RWPE1 (cell line): ENCODE measurements at places on chromosomes 11 and 22.

GRCh38 chr22:39212721-39213376, 31.9 kb downstream of the PDGFB start:
- DNase-seq, result peak; percentile 64

- DNase-seq, result no peak
Observed at GRCh38 chr11:38305682-38306081, 1707.6 kb upstream of the RAG2 start.

DNA sequence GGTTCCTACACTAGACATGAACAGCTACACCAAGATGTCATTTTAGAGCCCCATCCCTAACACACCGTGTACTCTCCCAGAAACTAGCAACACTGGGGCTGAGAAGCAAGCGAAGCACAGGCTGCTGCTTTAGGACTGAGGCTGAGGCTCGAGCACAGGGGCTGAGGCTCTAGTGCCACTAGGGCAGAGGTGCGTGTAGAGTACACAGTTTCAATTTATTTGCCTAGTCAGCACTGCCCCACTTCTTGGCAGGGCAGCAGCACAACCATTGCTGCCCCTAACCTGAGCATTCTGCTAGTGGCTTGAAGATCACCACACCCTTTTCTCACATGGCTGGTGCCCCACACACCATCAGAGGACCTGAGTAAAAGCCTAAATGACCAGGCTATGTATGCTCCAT, 713.2 kb downstream of the LRRC4C start:
- DNase-seq, result no peak

- no peak for DNase-seq
Observed at GRCh38 chr11:129738242-129738641, 77.4 kb upstream of the TMEM45B start.

DNA sequence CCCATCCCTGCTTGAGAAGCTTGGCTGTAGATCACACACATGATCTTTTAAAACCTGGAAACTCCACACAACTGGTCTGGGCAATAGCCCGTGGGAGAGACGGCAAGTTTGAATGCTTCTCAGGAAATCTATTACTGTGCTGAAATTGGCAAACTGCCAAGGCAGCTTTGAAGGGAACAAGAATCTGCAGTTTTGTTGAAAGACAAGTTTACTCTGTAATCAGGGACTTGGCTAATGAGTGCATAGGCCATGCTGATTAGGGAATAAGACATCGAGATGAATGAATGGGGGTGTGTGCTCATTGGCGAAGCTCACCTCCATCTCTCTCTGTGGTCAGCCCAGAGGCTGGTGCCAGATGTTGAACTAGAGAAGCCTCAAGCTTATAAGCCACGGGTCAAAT, 218.8 kb downstream of the HIPK3 start:
- DNase-seq, result no peak

DNA sequence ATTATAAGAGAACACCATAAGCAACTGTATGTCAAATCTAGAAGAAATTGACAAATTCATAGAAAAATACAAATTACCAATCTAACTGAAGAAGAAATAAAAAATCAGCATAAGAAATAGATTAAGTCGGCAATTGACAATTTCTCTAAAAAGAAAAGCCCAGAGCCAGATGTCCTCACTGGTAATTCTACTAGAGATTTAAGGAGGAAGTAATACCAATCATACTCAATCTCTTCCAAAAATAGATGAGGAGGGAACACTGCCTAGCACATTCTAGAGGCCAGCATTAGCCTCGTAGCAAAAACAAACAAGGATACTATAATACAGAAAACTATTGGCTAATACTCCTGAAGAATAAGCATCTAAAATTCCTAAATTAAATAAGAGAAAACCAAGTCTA, 40.4 kb upstream of the IGLL5 start:
- DNase-seq, result no peak

GRCh38 chr11:95943546-95943945, 19.6 kb upstream of the MTMR2 start:
- DNase-seq, result no peak

GRCh38 chr11:17400048-17400775, 11.8 kb upstream of the KCNJ11 start:
- DNase-seq, result no peak

GRCh38 chr11:66080055-66080817, 10.2 kb downstream of the PACS1 start:
- peak; percentile 69 for DNase-seq

GRCh38 chr11:22878039-22878438, 17.8 kb upstream of the CCDC179 start:
- no peak for DNase-seq
